Right ventricle myocardium superior (tissue), 1 donor: ENCODE measurements at places on chromosomes 6 and 20.

GRCh38 chr6:4906293-4907276 lies 97.3 kb downstream of the RPP40 start:
- DNase-seq, result no peak

- no peak for DNase-seq
Observed at GRCh38 chr6:104326173-104327001, 533.3 kb downstream of the HACE1 start.

DNA sequence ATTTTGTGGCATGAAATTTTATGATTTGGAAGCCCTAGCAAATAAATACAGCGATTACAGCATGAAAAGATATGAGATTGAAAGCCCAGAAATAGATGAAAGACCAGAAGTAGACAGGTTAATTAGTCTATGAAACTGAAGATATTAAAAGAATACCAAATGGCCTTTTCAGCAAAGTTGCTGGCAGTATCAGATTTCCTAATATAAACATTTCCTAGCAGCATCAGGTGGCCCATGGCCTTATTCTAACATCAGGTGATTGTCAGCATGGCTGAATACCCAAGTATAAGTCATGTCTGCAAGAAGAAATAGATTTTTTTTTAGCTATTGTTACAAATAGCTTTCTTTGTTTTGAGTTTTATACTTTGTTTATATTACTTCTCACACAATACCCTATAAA lies 93.2 kb downstream of the CLVS2 start:
- DNase-seq, result no peak

- DNase-seq, result no peak
Observed at GRCh38 chr20:10132387-10132786, 86.2 kb upstream of the SNAP25 start.

GRCh38 chr6:121965739-121966138 lies 433.7 kb upstream of the HSF2 start:
- DNase-seq, result no peak

DNA sequence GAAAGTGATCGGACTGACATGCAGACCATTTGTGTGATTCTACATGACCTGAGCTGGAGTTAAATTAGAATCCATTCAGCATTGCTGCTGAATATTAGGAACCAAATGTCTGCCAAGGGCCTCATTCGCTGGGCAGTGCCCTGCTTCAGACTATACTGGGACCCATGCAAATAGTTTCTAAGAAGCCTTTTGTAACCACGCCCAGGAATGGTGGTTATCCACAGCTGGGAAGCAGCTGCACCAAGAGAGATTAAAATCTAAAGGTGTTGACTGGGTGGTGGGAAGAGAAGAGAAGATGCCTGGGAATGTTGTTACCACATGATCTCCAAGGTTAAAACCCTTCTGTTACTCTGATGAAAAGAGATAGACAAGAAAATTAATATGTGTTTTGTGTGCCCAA lies 156.8 kb downstream of the PKHD1 start:
- DNase-seq, result no peak

GRCh38 chr20:32510120-32510600 lies 75.0 kb downstream of the NOL4L start:
- no peak for DNase-seq

DNA sequence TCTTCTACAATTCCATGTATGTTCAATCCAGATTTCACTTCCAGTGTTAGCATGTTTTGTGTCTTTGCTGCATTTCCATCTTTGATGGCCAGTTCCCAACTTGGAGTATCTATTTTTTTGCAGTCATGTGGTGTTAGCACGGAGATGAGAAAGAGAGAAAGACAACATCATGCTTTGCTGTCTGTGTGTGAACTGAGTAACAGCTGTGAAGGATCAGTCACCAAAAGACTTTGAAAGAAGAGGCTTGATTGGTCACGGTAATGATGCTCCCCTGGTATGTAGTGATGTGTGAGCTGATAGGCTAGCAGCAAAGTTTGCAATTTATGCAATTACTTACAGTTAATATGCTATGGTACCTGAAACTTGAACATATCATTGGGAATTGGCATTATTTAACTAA lies 731.3 kb upstream of the NRSN1 start:
- DNase-seq, result no peak
